Non-pigmented ciliary epithelial cell (primary cell): ENCODE measurements at places on chromosomes 13 and 19.

GRCh38 chr19:55487924-55488687 is at the start of gene SSC5D:
TSS of gene SSC5D (plus strand) at chr19:55488436. CDS start at chr19:55488590, 154 bp downstream.
- no peak for DNase-seq

DNA sequence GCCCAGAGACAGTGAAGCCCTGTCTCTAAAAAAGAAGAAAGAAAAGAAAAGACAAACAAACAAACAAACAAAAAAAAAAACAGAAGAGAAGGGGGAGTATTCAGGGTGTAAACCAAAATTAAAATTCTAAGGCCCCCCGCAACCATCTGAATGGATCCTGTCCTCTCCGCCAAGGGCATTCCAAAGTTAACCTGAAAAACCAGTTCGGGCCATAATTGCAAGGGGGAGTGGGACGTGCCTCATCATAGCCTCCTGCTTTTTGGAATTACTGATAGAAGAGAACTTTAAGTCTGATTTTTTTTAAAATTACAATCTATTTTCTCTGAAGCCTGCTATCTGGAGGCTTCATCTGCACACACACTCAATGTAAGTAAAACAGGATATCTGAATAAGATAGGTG is 5.7 kb upstream of the IFNL2 start:
- no peak for DNase-seq

GRCh38 chr13:52703482-52703881 is 36.1 kb downstream of the CNMD start:
- no peak for DNase-seq

DNA sequence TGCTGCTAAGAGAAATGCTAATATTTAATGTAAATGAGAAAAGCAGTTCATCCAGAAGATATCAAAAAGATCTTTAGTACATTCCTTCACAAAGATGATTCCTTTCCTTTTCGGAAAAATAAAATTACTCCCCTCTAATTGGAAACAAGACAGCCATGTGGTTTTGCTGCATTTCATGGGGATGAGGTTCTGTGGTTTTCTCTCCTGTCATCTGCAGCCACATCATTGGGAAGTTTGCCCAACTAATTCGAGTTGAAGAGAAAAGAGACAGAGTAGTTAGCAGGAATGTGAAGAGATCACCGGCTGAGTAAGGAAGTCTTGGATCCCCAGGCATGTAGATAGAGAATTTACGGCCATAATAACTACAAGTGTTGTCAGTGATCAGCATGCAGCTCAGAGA is 122.1 kb downstream of the CYSLTR2 start:
- DNase-seq = peak; percentile 94

GRCh38 chr19:15468675-15469512 is 4.5 kb upstream of the RASAL3 start:
- DNase-seq = no peak

GRCh38 chr13:96779691-96780090 is 214.6 kb downstream of the OXGR1 start:
- no peak for DNase-seq

GRCh38 chr19:40755248-40755624 is 4.2 kb downstream of the SNRPA start:
- DNase-seq = no peak

DNA sequence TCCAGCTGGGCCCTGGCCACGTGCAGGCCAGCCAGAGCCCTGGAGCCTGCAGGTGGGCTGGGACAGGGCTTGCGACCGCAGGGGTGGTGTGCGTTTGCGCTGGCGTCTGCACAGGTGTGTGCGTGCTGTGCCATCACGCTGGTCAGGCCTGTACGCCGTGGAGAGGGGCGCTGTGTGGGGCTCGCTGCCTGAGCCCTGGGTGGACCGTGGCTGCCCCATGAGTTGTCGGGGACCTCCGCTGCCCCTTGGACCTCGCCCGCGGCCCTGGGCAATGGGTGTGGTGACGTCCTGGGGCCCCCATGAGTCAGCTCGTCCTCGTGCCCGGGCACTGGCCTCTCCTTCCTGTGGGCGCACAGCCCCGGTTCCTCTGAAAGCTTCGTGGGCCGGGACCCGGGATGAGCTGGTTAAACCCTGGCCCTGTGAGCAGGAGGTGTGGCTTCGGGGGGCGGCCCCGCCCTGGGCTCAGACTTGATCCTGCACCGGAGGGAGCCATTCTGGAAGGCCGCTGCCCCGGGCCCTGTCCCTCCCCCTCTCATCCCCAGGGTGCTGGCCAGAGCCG is 6.8 kb downstream of the CSNK1G2 start:
- DNase-seq = no peak

DNA sequence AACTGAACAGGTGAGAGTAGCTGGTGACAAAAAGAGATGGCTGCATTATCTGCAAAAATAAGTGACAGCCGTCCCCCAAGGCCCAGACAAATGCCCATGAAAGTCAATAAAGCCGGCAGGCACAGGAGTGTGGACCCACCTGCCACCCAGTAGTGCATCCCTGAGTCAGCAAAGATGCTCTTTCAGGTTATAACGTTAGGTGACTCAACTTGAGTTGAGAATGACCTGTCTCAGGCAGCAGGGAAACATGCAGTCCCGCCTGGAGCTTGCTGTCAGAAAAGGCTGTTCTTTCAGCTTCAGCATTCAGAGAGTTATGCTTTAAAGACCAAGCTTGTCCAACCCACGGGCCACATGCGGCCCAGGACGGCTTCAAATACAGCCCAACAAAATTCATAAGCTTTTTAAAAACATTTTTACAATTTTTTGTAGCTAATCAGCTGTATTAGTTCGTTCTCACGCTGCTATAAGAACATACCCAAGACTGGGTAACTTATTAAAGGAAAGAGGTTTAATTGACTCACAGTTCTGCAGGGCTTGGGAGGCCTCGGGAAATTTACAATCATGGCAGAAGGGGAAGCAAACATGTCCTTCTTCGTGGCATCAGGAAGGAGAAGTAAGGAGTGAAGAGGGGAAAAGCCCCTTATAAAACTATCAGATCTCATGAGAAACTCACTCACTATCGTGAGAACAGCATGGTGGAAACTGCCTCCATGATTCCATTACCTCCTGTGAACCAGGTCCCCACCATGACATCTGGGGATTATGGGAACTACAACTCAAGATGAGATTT is 110.4 kb downstream of the RAB20 start:
- DNase-seq = no peak

- no peak for DNase-seq
These were observed 1.7 kb upstream of the SBK3 start for GRCh38 chr19:55546822-55547614.

- no peak for DNase-seq
These were observed 227.1 kb downstream of the GGACT start for GRCh38 chr13:100361504-100361903.
